ENCODE measurements at places on chromosomes 4 and X. TPM values are rescaled to one million over a fixed set of nuclear protein-coding genes. Genes with fewer than 3 reads are reported as not detected.

- DNase-seq = no peak
Measured at GRCh38 chrX:13283512-13283911, 36.3 kb downstream of the ATXN3L start.

GUCY1B1 gene
- total RNA-seq = 6.9 TPM

- no peak for DNase-seq
Measured at GRCh38 chr4:139603576-139604410, 47.8 kb upstream of the SETD7 start.

PNCK gene
- 1.1 TPM for total RNA-seq

FGA gene
- not detected for total RNA-seq

- DNase-seq = no peak
Measured at GRCh38 chr4:123438031-123438430, 41.4 kb downstream of the SPRY1 start.

- no peak for DNase-seq
Measured at GRCh38 chr4:184463158-184463557, 11.2 kb downstream of the IRF2 start.

- no peak for DNase-seq
Measured at GRCh38 chr4:3376266-3376665, 65.5 kb upstream of the HGFAC start.

GRCh38 chr4:186942758-186943377 lies 219.2 kb upstream of the FAT1 start:
- peak; percentile 58 for DNase-seq

PSMD10 gene
- total RNA-seq = 31.4 TPM

CT83 gene
- not detected for total RNA-seq

- no peak for DNase-seq
Measured at GRCh38 chr4:184252136-184253071, 34.7 kb upstream of the ENPP6 start.

GRCh38 chrX:97524997-97525396 lies 641.3 kb downstream of the RPA4 start:
- no peak for DNase-seq

DNA sequence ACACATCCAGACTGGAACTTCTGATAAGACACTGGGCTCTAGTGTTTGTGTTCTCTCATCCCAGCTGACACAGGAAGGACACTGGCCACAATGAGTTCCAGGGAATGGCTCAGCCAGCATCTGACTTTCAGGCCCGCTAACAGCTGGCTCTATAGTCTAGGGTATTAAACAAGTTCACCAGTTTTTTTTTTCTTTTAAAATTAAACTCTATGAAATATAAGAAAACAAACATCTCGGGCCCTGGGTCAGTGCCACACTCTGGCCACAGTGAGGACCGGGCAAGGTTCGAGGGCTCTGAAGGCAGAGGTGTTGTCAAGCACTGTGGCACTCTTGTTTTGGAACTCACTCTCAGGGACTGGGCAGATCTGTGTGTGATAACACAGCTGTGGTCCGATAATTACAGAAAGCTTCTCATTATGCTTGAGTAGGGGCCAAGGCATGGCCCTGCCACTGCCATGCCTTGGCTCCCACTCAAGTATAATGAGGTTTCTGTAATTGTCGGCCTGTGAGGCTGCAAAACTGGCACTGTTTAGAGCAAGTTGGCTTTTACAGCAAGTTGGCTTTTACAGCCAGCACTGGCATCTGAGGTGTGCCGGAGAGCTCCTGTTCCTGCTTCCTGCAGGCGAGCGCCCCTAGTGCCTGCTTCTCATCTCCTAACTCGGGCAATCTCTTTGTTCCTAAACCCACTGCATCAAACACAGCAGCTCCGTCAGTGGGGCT lies 62.8 kb downstream of the PPP1R2C start:
- DNase-seq = peak; percentile 68

CT45A10 gene
- not detected for total RNA-seq

NEIL3 gene
- 2.3 TPM for total RNA-seq

GRCh38 chr4:119100655-119101054 lies 35.0 kb upstream of the MYOZ2 start:
- no peak for DNase-seq

VGLL1 gene
- total RNA-seq = not detected

DNA sequence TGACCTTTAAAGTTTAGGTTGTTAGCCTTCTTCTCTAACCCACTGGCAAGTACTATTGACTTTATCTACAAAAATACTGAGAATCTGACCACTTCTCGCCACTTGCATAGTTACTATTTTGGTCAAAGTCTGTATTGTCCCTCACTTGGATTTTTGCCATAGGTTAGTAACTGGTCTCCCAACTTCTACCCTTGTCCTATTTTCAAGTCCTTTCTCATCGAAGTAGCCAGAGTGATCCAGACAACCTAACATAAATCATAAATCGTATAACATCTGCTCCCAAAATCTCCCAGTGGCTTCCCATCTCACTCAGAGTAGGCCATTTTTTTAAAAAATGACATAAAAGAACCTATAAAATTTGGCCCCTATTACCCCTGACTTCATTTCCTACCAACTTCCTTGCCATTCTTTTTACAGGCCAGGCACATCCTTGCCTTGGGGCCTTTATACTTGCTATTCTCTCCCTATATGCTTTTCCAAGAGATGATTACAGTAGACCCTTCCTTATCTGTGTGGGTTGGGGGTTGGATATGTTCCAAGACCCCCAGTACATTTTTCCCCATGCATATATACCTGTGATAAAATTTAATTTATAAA lies 29.0 kb downstream of the WDFY3 start:
- no peak for DNase-seq

DNA sequence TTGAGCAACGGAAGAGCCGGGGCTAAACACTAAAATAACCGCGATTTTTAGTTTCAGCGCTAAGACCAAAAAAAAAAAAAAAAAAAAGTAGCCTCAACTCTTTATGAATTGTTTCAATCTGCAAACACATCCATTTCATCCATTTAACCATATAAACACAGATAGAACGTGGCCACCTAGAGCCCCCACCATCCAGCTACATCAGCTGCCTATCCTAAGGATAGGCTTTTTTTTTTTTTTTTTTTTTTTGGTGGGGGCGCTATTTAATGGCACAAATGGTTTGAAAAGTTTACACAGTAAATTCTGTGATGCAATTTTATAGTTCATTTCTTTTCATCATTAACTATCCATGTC lies 492 bp upstream of the HDAC8 start:
- DNase-seq = no peak

GABRA4 gene
- 0.14 TPM for total RNA-seq

DNA sequence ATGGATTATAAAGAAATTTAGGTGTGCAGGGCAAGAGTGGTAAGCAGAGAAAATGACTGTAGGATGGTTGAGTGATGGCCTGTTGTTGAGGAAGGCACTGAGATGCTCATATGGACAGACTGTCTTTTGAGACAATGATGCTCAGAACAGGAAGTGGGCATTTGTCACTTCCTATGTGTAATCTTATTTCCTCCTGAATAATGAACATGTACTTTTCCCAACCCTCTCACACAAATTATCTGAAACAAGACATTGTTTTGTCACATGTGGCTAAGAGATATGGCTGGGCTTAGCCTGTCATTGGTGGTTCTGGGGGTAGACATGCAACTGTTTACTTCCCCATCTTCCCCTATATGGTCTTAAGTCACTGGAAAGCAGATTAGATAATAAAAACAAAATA lies 240.5 kb downstream of the CFAP47 start:
- DNase-seq = no peak

GRCh38 chr4:186627226-186627865 lies 72.0 kb upstream of the MTNR1A start:
- no peak for DNase-seq

GRCh38 chrX:104098151-104098808 lies 14.0 kb upstream of the ZCCHC18 start:
- no peak for DNase-seq

- DNase-seq = no peak
Measured at GRCh38 chr4:185238215-185238681, 28.9 kb downstream of the SNX25 start.

DNA sequence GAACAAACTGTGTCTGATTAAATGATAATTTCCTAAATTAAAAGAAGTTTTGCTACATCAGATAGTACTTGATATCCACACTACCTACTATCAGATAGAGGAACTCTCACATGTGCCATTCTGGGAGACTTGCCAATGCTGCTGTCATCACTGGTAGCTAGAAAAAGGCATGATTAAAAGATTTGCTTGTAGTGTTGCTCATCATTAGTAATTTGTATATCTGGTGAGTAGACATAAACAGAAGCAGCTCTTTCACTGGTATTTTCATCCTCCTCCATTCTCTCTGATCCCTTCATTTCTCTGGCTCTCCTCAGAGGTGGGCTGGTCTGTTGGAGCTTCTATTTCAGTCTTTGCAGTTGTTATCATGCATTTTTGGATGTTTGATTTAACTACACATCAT lies 56.0 kb downstream of the SPRY1 start:
- peak; percentile 49 for DNase-seq

PDZD4 gene
- 3.8 TPM for total RNA-seq

- no peak for DNase-seq
Measured at GRCh38 chr4:27366104-27366823, 505.6 kb downstream of the STIM2 start.

PAGE1 gene
- not detected for total RNA-seq

DNA sequence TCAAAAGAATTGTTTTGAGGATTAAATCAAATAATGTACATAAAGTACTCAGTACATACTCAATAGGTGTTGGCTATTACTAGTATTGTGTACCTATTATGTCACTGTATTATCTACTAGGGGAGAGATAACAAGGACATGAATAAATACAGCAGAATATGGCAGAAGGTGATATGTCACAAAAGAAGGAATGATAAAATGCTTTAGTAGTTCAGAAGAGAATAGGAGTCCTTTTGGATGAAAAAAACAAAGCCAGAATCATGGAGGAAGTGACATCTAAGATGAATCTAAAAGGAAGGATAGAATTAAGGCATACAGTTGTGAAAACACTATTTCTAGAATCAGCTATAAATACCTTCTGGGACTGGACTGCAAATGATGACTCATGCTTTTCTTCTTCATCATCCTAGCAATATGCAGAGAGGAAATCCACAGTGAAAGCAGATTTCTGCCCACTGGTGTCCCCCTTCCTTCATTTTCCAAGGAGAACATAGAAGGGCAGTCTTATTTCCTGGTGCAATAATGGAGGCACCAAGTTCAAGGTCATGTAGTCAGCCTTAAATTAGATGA lies 98.7 kb downstream of the GLUD2 start:
- no peak for DNase-seq

DNA sequence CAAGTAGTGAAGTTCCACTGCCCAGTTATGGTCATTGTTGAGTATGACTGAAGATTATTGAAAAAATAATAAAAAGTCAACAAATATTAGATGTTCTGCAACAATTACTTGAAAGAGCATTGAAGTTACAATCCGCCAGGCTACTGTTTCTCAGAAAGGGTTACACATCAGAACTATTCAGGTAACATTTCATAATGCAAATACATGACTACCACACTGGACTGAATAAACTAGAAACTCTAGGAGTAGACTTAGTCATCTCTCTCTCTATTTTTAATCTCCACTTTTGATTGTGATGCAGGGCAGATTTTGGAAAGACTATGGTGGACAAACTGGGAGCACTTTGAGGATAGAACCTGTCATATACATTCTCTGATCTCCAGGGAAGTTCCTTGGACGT lies 748.2 kb upstream of the ATOH1 start:
- no peak for DNase-seq

Measured in left colon (tissue), 2 donors.